Stimulated activated CD4-positive, alpha-beta T cell treated with anti-CD3 and anti-CD28 coated beads, TNF-alpha, amount 100 ng/mL, for 24 hours (primary cell): ENCODE measurements at places on chromosomes 11 and 22.

DNA sequence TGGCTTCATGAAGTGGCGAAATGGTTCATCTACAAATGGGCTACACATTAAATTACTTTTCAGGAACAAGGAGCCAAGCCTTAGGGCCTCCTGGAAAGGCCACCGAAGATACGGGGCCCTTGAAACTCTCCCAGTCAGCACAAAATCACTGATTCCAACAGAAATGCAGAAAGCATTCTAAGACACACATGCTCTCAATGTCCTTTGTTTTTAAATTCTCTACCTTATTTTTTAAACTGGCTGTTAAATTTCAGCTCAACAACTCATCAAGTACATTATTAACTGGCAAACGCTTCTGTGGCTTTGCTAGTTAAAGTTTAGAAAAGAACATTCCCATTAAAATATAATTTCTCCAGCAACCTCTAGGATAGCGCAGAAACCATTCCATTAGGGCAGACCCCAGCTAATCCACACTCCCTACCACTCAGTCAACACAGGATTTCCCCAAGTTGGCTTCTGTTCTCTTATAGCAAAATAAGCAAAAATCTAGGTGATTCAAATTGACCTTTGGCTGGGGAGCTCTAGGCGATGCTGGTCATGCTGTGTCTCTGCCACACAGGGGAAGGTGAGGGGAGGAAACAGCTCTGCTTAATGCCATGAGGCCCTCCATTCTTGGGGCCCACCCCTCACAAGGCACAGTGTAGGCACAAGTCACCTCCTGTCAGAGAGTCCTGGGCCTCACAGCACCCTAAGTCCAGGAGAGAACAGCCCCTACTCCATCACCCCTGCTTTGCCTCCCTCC lies 47.1 kb downstream of the PLEKHA7 start:
- DNase-seq = no peak

- DNase-seq = no peak
These were observed 33.4 kb upstream of the MICAL2 start for GRCh38 chr11:12076840-12077534.

DNA sequence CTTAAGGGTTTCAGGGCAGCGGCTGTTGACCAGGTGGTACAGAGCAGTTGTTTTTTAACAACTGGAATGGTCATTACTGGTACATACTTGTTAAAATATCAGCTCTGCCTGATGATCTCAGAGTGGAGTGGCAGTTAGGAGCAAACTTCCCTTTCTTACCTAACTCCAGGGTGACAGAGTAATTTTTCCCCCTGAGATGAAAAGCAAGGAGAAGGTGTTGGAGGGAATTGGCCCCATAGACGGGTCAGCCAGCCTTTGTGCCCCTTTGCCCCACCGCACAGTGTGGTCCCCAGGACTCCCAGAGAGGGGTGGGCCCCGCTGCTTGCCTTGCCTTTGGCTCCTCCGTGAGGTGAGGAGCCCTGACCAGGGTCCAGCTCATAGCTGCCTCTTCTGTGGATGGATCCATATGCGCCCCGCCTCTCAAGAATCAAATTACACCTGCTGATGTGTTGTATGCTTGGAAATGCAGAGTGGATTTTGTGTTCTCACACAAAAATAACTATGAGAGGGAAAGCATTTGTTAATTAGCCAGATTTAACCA lies 27.0 kb upstream of the SORL1-AS1 start:
- no peak for DNase-seq

GRCh38 chr22:19986011-19986409 lies 30.6 kb downstream of the ARVCF start:
- no peak for DNase-seq

DNA sequence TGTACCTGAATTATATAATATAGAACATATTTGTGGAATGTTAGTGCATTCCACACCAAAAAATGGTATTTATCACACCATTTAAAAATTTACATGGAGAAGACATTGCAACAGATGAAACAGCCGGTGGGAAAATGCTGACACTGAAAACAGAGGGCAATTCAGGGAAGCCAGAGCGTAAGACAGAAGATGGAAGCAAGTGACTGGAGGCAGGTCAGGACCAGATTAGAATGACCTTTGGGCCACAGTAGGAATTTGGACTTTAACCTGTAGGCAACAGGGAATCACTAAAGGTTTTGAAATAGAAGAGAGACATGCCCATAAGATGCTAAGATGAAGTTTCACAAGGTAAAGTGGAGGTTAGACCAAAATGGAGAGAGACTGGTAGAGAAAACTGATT lies 60.5 kb downstream of the METTL15 start:
- DNase-seq = no peak

DNA sequence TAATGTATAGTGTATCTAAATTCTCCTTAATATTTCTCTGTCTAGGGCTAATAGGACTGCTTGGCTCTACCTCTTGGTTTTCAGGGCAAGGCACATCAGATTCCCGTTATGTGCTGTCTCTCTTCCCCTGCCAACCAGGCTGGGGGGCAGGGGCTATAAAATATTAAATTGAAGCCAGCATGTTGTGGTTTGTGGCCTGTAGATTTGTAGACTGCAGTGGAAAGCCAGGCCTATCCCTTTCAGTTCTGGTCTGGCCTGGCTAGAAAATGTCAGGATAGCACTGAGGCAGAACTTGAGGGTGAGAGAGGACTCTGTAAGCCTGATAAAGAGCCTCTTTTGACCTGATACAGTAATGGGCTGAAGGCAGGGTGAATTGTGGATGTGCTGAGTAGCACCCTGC lies 14.4 kb upstream of the GRK2 start:
- no peak for DNase-seq

- no peak for DNase-seq
These were observed 147.0 kb upstream of the B3GAT1 start for GRCh38 chr11:134558916-134559601.

GRCh38 chr22:38754751-38755154 lies 1.0 kb downstream of the SUN2 start:
- no peak for DNase-seq

- DNase-seq = no peak
These were observed 126.8 kb upstream of the RAG2 start for GRCh38 chr11:36724742-36725385.

DNA sequence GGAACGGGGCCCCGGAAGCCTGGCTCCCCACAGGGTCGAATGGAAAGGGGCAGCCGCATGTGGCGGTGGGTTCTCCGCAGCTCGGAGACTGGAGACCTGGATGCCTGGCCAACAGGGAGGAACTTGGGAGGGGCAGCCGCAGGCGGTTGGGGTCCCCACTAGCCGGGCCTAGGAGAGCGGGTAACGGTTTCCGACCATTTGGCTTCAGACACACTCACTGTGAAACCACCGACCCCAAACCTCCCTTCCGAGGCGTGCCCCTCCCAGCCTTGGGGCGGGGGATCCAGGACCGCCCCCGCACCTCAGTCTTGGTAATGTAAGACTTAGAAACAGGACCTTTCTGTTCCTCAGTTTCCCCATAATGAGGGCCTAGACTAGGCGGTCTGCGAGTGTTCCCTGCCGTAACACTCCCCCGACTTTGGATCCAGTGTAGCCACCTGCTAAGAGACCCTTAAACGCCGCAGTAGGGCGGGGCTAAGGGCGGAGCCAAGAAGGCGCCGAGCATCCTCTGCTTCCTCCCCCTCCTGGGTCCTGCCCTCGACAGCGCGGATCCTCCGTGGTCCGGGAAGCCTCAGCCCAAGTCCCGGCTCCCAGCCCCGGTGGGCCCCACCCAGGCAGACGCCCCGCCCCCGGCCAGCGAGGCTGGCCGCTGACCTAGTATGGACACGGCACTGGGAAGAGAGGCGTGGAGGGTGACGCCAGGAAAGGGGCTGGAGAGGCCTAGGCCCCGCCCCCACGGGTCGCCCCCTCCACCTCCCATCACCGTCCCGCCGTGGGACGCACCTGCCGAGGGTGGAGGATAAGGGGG lies 1.8 kb upstream of the RASGRP2 start:
- no peak for DNase-seq

GRCh38 chr11:122241566-122241965 lies 125.6 kb upstream of the BLID start:
- DNase-seq = no peak

- DNase-seq = no peak
These were observed 635.5 kb downstream of the NTM start for GRCh38 chr11:132005887-132006286.

DNA sequence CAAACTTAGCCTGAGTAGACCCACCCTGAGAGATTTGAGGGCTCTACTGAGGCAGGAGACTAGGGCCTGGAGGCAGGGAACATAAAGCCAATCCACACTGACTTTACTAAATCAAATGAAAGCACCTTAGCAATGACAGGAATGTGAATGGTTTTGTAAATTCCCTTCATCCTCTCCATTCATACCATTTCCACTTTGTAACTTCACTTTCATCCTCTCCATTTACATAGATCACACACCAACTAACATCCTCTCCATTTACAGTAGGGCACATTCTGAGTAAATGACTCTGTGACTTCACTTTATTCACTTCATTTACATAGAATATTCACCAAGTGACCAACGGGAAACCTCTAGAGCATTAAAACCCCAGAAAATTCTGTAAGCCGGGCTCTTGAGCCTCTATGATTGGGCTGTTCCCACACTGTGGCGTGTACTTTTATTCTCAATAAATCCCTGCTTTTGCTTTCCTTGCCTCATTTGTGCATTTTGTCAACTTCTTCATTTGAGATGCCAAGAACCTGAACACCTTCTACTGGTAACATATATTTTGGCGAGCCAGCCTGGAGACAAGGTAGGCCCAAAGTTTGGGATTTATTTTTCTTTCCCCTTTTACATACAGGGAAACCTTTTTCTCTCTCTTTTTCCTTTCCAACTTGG lies 82.9 kb downstream of the PIWIL4 start:
- no peak for DNase-seq

DNA sequence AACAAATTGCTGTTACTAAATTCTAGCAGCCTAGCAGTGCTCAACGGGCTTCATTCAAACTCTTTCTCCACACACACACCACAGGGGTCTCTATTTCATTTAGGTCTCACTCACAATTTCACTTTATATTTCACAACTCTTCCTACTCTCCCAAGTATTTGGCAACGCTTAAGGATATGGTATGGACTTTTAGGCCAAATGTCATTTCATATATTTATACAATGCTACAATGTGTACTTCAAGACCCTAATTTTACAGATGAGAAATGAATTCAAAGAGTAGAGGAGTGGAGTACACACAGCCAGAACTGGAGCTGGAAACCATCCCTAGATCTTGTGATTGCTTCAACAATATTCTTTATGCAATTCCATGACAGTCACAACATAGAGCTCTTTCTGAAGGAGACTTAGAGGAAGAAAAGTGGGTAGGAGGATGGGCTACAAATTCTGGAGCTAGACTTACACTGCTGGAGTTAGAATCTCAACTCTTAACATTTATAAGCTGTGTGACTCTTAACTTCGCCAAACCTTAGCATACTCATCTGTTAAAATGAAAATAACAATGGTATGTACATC lies 2.5 kb upstream of the MS4A13 start:
- DNase-seq = no peak

- DNase-seq = no peak
These were observed 9.3 kb upstream of the ADORA2A start for GRCh38 chr22:24417901-24418641.

DNA sequence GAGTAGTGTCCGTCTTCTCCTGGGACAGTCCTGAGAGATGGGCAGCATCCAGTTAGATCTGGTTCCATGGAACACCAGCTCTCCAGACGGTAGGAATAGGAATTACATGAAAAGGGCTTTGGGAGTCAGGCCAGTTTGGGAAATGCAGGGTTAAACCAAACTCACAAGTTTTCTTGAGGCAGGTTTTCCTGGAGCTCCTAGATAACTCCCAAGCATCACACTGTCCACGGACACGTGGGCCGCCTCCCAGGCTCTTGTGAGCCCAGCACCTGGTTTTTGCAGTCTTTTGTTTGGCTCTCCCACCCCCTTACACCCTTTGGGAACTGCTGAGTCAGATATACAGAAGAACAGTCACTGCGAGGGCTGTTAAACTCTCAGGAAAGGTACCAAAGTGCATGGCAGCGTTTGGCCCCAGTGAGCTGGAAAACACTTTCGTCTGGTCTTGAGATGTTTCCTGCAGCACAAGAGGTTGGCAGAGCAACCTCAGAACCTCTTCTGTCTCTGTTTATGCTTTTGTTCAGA lies 90.0 kb downstream of the BCR start:
- DNase-seq = no peak

DNA sequence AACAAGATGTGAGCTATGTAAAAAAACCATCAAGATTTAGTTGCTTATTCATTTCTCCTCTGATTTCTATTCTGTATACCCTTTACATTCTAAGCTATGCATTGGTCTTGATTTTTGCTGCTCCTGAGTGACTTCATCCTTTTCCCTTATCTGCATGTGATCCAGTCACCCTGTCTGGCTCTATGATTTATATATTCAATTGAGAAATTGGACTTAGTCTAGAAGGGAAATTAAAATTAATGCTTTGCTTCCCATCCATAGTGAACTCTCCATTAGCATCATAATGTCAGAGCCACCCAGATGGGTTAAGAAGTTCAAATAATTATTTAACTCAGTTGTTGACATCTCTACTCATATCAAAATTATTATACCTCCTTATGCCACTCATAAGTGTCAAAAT lies 5.0 kb downstream of the JRKL start:
- no peak for DNase-seq

GRCh38 chr11:103662880-103663279 lies 373.6 kb upstream of the DDI1 start:
- no peak for DNase-seq

DNA sequence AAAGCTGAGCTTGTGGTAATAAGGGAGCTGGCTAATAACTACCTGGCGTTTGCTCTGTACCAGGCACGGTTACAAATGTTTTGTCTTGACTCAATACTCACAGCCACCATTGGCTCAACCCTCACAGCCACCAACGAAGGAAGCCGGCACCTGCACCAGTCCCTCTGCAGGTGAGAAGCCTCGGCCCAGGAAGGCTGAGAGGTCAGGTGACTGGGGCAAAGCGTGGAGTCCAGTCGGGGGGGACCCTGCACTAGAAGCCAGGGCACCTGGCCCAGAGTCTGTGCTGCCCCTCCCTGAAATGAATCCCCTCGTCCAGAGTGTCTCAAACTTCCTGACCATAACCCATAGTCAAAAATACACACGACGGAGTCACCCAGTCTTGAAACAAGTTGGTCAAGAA lies 90.1 kb downstream of the PHF21B start:
- no peak for DNase-seq

DNA sequence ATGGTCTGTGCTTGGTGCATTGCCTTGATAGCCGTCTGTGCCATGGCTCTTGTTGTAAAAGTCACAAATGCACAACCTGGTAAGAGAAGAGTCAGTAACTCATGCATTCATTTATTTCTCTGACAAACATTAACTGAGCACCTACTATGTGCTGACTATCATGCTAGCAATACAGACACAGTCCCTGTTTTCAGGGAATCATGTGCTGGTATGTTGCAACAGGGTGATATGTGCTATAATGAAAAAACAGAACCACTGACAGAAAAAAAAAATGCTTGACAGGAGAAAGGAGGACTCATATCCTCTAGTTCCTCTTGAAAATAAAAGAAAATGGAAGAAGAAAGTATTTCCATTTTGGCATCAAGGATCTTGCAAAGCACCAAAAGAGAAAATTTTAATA lies 34.5 kb upstream of the RAPSN start:
- no peak for DNase-seq

DNA sequence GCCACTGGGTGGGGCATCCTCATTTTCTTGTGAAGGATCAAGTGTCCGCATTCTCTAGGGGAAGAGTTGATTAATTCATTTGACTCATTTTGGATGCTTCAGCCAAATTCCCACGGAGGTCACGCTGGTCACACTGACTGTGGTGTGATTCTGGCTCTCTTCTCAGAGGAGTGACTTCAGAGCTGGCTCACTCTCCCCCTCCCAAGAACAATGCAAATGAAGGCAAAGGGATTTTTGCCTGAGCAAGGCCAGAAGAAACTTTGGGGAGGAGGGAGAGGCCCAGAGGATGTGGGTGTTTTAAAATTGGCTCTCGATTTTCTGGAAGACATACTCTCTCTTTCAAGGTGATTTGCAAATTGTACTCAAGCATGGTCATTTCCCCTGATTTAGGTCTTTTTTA lies 51.1 kb upstream of the LMO2 start:
- no peak for DNase-seq
